IMR-90 (cell line): ENCODE measurements at places on chromosomes 11 and 22.

DNA sequence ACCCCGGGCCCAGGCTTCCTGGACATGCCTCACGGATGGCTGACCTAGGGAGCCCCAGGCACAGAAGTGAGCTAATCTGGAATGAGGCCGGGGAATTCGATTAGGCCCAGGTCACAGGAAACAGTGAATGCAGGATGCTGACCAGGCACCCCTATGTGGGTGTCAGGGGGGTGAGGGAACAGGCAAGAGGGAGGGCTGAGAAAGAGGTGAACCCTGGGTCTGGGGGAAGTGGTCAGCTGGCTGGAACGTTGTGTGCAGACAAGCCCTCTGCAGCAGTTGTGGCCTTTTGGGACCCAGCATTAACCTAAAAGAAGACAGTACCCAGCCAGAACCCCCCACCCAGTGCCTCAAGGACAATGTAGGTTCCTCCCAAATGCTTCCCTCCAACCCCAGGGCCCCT is 8.1 kb downstream of the SERHL2 start:
- no peak for DNase-seq

DNA sequence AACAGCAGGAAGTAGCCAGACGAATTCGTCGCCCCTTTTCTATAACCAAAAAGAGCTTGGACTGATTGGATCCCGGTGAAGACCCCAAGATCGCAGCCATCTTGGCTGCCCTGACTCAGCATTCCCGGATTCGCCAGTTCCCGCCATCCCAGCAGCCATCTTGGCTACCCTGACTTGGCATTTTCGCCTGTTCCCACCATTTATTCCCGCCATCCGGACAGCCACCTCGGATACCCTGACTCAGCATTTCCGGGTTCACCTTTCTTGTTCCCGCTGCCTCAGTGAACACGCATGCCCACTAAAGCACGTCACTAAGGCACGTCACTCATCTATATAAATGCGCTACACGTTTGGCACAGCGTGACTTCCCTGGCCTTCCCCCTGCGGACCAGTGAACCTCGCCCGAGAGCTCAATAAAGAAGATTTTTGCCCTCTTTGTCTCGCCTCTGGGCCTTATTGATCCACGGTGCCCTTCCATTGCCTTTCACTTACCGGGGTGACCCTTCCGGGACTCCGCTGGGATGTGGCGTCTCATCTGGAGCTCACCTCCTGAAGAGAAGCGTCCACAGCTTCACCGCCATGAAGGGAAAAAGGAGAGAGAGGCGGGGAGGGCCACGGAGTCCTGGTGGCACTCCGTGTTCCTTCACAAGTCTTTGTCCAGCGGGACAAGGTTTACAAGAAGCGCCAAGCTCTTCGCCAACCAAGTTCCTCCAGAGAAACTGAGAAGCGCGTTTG is 4.0 kb upstream of the OR56A3 start:
- DNase-seq, result no peak

DNA sequence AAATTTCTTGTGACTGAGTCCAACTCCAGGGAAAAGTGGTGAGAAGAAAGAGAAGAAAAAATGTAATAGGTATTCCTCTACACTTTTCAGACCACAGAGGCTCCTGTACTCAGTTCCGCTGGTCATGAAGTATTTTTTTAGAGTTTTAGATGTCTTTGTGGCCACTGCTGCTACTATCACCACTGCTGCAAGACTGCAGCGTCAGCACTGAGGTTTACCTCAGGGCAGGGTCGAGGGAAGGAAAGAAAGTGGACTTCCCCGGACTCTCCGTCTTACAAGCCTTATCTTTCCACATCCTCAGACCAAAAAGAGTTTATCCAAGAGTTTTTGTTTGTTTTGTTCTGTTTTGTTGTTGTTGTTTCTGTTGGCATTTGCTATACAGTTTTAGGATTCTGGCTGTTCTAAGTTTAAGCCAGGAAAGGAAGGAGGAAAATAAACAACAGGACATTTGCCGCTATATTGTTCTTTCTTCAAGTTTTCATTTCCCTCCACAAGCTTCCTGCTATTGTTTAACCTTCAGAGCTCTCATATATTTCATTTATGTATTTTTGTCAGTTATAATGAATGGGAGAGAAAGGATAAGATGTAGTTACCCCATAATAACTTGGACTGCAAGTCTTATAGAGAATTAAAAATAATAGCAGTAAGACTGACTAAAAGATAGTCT is 919.3 kb downstream of the NTM start:
- DNase-seq, result no peak

GRCh38 chr22:46057246-46058090 is 80.5 kb upstream of the WNT7B start:
- DNase-seq, result no peak

DNA sequence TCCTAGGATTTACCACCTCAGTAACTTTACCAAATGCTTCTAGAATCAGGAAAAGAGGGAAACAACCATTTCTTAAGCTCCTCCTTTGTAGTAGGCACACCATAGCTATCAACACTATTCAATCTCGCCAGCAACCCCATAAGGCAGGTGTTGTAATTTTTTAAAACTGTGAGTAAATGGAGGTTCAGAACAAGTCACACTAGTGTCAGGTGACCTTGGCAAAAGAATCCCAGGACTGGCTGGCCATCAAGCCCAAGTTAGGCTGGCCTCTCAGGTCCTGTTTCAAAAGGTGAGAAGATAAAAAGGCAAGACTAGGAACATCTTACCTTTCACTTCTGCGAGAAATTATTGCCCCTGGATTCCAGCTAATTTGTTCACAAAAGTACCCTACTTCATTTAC is 713 bp downstream of the TOP3B start:
- DNase-seq, result no peak

- peak; percentile 91 for DNase-seq
Measured at GRCh38 chr11:6319704-6320410, 444 bp downstream of the CAVIN3 start.

DNA sequence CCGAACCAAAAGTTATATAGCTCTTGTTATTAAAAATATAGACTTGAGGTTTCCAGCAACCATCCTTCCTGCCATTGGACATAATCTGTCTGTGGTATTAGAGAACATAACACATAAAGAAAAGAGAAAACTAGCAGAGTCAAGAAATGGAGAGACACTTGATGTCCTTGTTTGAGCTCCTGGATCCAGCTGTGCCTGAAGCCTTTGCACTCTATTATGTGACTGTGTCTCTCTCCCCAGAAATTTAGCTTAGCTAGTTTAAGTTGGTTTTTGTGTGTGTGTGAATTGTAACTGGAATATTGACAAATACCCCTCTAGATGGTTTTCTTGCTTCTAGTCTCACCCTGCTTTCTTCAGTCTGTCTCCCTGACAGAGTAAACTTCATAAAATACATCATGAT is 61.6 kb downstream of the SC5D start:
- DNase-seq, result no peak

GRCh38 chr11:57273448-57274058 is 36.5 kb upstream of the APLNR start:
- no peak for DNase-seq

DNA sequence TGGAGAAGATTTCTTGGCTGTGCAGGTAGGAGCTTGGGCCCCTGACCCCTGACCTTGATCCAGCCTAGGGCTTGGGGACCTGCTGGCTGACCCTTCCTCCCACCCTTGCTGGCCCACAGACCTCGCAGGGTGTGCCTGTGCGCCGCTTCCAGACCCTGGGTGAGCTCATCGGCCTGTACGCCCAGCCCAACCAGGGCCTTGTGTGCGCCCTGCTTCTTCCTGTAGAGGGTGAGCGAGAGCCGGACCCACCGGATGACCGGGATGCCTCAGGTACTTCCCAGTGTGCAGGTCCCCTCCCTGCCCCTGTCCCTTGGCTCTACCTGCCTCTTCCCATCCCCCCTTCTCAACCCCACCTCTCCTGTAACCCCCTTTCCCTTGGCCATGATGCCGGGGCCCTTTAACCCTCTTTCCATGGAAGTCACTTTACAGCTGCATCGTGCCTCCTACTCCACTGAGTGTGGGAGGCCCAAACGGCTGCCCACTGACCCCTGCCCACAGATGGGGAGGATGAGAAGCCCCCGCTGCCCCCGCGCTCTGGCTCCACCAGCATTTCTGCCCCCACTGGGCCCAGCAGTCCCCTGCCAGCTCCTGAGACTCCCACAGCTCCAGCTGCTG is 3.8 kb downstream of the INPPL1 start:
- DNase-seq, result no peak

DNA sequence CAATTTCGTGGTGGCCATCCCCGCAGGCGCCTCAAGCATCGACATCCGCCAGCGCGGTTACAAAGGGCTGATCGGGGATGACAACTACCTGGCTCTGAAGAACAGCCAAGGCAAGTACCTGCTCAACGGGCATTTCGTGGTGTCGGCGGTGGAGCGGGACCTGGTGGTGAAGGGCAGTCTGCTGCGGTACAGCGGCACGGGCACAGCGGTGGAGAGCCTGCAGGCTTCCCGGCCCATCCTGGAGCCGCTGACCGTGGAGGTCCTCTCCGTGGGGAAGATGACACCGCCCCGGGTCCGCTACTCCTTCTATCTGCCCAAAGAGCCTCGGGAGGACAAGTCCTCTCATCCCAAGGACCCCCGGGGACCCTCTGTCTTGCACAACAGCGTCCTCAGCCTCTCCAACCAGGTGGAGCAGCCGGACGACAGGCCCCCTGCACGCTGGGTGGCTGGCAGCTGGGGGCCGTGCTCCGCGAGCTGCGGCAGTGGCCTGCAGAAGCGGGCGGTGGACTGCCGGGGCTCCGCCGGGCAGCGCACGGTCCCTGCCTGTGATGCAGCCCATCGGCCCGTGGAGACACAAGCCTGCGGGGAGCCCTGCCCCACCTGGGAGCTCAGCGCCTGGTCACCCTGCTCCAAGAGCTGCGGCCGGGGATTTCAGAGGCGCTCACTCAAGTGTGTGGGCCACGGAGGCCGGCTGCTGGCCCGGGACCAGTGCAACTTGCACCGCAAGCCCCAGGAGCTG is 24.8 kb downstream of the ADAMTS15 start:
- no peak for DNase-seq

GRCh38 chr22:27903805-27904473 is 15.1 kb downstream of the PITPNB start:
- no peak for DNase-seq

GRCh38 chr11:59262177-59262818 is 49.6 kb upstream of the MPEG1 start:
- no peak for DNase-seq

GRCh38 chr11:59967677-59968394 is 4.0 kb downstream of the OOSP4A start:
- no peak for DNase-seq

DNA sequence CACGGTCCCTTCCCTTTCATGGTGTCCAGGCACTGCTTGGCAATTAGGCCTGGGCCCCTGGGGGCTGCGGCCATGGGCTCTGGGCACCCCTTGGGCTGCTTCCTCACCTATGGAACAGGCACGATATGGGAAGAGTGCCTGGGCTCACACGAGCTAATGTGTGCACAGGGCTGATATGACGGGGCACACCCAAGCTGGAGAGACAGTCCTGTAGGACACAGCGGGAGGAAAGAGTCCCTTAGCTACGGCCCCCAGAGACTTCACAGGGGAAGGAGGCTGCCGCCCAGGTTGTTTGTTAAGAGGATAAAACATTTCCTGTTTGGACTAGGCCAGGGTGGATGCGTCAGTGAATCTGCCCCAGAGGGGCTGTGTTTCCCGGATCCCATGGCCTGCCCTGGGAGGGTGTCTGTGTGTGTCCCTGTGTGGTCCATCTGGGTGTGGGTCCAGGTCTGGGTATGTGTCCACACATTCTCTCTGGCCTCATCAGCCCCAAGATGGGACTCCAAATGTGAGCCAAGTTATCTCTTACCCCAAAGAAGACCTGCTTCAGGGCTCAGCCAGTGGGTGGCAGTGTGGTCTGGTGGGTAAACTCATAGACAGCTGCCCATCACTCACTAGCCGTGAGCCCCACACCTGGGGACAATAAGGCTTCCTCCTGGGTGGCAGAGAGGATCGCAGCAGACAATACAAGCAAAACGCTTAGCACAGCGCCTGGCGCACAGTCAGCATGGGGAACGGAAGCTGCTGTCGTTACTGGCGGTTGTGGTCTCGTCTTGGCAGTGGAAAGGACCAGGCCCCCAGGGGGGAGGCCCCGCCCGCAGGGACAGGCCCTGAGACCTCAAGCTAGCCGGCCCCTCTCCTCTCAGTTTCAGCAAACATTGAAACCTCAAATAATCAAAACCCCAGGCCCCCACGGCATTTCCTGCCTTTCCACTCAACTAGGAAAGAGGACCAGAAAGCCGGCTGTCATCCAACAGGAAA is 3.2 kb upstream of the EMID1 start:
- DNase-seq, result peak; percentile 55

DNA sequence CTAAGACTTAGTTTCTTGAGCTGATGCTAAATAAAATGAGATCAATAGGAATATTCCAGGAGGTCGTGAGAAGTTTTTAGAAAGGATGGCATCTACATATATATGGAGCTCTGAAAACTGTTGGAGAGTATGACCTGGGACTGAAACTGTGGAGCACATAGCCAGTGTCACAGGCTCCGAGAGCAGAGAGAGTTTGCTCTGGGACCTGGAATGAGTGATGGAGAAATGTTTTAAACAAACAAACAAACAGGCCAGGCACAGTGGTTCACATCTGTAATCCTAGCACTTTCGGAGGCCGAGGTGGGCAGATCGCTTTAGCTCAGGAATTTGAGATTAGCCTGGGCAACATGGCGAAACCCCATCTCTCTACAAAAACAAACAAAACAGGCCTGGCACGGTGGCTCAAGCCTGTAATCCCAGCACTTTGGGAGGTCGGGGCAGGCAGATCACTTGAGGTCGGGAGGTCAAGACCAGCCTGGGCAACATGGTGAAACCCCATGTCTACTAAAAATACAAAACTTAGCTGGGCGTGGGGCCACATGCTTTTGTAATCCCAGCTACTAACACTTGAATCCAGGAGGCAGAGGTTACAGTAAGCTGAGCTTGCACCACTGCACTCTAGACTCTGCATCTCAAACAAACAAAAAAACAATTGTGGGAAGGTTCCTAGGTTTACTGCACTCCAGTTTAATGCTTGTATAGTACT is 67.1 kb downstream of the SLC35F2 start:
- DNase-seq, result no peak

DNA sequence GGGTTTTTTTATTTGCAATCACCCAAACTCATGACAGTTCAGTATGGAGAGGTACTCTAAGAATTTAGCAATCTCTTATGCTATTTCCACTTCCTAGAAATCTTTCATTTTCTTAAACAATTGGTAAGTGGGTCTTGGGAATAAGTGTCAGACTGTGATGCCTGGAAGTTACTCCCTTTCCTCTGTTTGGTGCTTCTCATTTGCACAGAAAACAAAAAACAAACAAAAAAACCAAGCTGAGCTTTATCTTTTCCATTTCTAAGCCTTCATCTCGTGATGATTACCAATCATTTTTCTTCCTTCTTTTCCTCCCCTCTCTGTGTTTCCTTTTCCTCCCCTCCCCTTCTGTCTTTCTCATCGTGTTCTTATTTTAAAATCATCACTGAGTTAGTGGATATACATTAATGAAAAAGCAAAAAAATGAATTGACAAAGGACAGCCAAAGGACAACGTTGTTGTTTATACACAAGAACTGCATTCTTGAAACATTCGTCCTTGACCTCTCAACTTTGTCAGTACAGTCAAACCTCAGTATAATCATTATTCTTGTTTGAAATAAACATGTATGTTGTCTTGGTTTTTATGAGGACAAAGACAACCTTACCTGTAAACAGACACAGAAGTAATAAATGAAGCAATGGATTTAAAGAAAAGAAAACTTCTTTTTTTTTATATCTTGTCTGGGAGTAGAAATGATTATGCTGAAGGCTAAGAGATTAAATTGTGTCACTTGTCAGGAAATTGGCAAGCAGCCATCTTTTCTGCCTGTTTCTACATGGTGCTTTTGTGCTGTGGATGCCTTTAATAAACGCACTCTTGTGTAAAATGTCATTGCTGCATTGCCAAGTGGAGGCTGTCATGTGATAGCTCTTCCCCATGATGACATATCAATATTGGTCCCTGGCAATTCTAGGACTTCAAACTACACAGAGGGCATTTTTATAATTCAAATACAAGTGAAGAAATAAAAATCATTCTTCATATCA is 803.2 kb upstream of the CCDC90B start:
- DNase-seq, result no peak

GRCh38 chr22:35314161-35314942 is 14.7 kb downstream of the TOM1 start:
- DNase-seq, result no peak
